ENCODE measurements at places on chromosomes 6 and 20. TPM values are rescaled to one million over a fixed set of nuclear protein-coding genes. Genes with fewer than 3 reads are reported as not detected.

NTSR1 gene
- polyA plus RNA-seq, result not detected

PEX7 gene
- 3.9 TPM for polyA plus RNA-seq

VGLL2 gene
- polyA plus RNA-seq, result not detected

GSTA3 gene
- polyA plus RNA-seq, result not detected

REM1 gene
- not detected for polyA plus RNA-seq

SLC17A1 gene
- not detected for polyA plus RNA-seq

LYRM4 gene
- polyA plus RNA-seq, result 16.9 TPM

NKAIN2 gene
- polyA plus RNA-seq, result not detected

GINS1 gene
- 0.61 TPM for polyA plus RNA-seq

MCM8 gene
- polyA plus RNA-seq, result 4.4 TPM

TGM3 gene
- not detected for polyA plus RNA-seq

ULBP1 gene
- polyA plus RNA-seq, result 0.04 TPM

PACSIN1 gene
- polyA plus RNA-seq, result 0.18 TPM

SYTL3 gene
- 1.3 TPM for polyA plus RNA-seq

SLC22A1 gene
- 0.18 TPM for polyA plus RNA-seq

SLC22A3 gene
- not detected for polyA plus RNA-seq

RPN2 gene
- polyA plus RNA-seq, result 84.6 TPM

LRRC1 gene
- 4.4 TPM for polyA plus RNA-seq

ID1 gene
- 17.8 TPM for polyA plus RNA-seq

C20orf202 gene
- polyA plus RNA-seq, result 0.07 TPM
